ENCODE measurements at places on chromosomes 16 and 17.
A peak's percentile ranks its signal among the peaks of the same experiment; 100 is the strongest.

GRCh38 chr17:46020023-46020761 lies 21.1 kb downstream of the STH start:
- DNase-seq: no peak

GRCh38 chr16:49858200-49859124 lies 2.5 kb upstream of the ZNF423 start:
- no peak for DNase-seq

DNA sequence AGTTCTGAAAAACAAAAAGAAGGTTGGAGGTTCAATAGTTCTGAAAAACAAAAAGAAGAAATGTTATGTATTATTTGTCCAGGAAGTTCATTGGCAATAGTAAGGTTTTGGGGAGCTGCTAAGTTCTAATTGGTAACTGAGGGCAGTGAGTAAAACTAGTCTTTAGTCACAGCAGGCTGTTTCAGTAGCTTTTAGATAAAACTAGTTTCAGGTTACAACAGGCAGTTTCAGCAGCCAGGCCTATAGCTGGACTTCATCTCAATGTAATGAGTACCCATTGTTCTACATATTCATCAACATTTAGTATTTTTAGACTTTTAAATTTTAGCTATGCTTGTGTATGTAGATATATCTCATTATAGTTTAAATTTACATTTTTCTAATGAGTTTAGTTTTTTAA lies 639.3 kb downstream of the TOX3 start:
- no peak for DNase-seq

DNA sequence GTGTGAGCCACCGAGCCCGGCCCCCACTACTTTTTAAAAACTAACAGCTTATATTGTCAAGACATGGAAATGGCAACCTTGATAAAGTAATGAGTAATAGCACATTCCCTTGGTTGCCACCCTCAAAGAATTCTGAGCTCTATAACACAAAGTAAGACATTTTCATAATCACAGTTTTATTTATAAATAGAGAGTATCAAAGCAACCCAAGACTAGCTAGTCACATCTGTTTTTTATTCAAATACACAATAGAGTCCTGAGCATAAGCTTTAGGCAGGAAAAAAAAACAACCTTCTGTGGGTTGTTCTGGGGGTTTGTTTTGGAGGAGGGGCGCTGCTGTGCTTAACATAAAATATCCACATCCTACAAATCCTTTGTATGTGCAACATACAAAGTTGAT lies 68.7 kb downstream of the CEP95 start:
- DNase-seq: no peak

DNA sequence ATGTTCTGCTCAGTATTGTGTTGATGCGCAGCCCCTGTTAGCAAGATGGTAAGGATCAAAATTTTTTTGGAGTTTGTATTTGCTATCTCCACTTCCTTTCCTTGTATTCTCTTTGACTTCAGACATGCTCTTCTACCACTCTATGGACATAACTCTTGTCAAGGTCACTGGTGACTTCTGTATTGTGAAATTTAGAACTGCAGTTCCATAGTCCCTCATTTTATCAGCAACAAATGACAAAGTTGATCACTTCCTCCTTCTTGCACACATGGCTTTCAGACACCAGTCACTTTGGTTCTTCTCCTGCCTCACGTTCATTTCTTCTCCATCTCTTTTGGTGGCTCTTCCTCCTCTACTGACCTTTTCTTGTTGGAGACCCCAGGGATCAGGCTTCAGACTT lies 21.1 kb downstream of the COX11 start:
- no peak for DNase-seq

DNA sequence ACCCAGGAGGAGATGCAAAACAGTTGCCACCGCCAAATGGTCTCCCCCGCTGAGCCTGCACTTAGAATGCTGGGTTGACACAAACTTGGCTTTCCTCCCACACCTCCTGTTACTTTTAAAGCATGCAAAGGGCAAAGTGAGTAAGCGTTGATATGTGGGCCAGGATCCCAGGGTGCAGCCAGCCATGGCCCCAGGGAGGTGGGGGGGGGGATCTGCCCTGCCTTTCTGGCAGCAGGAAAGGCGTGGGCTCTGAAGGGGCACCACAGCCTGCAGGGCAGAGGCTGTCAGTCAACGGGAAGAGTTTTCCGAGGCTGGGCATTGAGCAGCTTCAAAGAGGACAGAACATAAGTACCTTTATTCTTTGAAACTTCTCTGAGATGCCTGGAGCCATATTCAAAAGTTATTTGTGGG lies 142.3 kb downstream of the ABCC12 start:
- DNase-seq: peak; percentile 40

DNA sequence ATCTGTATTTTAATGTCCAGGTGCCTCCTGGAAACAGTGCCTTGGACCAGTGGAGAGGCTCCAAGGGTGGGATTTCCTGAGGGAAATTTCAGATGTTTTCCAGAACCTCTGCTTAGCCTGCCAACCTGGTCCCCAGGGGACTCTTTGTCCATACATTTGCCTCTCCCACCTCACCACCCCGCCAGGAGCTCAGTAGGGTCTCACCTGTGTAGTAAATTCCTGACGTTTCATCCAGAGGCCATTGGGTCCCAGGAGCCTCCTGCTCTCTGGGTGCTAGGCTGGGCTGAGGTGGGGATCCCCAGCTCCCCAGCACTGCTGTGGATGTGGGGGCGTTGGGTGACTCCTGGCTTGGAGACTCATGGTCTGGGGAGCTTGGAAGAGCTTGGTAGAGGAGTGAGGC lies 2.7 kb downstream of the NLRP1 start:
- no peak for DNase-seq

- no peak for DNase-seq
Measured at GRCh38 chr17:39709319-39709997, 9.6 kb downstream of the ERBB2 start.
